Activated naive CD4-positive, alpha-beta T cell (primary cell): ENCODE measurements at places on chromosomes 7 and 10.

- DNase-seq, result no peak
Measured at GRCh38 chr10:24390146-24390700, 181.3 kb downstream of the KIAA1217 start.

GRCh38 chr10:43700306-43700705 is 51.6 kb upstream of the ZNF32 start:
- no peak for DNase-seq

- no peak for DNase-seq
Measured at GRCh38 chr7:3861941-3862340, 560.9 kb downstream of the SDK1 start.

DNA sequence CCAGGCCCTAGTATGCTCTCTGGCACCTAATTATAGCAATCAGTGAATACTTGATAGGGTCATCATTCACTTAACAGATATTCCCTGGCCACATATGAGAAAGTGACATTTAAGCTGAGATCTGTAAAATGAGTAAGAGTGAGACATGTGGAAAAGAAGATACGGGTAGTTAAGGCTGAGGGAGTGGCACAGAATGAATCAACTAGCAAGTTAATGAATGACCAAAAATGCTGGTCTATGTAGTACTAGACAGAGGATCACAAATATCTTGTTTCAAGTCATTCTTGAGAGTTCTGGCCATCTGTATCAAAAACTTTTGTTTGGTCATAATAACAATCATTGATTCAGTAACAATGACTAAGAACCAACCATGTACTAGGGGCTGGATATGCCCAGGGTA is 954.9 kb downstream of the CNTNAP2 start:
- no peak for DNase-seq

DNA sequence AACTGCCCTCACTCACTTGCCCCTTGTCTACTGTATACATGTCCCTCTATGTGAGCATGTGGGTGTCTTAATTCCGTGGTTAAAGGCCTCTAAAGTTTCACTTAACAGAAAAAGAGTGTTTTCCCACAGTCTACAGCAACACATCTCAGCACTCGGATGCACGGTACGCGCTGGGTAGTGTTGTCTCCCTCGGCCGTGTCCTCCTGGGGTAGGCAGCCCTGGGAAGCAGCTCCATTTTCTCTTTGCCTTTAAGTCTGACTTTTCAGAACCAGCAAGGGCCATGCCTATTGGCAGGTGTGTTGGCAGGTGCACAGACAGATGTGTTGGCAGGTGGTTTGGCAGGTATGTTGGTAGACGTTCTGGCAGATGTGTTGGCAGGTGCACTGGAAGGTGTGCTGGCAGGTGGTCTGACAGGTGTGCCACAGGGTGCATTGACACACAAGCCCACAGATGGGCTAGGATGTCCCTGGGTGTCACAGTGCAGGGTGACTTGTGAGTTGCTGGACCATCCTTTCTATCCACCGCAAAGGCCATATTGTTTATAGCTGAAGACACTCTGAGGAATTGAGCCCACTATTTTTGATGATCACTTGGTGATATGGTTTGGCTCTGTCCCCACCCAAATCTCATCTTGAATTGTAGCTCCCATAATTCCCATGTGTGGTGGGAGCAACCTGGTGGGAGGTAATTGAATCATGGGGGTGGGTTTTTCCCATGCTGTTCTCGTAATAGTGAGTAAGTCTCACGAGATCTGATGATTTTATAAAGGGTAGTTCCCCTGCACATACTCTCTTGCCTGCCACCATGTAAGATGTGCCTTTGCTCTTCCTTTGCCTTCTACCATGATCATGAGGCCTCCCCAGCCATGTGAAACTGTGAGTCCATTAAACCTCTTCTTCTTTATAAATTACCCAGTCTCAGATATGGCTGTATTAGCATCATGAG is 296.9 kb downstream of the TNS3 start:
- DNase-seq, result no peak
